Esophagus squamous epithelium (tissue), 5 donors: ENCODE measurements at places on chromosomes 6 and 20.

- DNase-seq = no peak
Measured at GRCh38 chr20:50026746-50027575, 44.2 kb downstream of the SNAI1 start.

DNA sequence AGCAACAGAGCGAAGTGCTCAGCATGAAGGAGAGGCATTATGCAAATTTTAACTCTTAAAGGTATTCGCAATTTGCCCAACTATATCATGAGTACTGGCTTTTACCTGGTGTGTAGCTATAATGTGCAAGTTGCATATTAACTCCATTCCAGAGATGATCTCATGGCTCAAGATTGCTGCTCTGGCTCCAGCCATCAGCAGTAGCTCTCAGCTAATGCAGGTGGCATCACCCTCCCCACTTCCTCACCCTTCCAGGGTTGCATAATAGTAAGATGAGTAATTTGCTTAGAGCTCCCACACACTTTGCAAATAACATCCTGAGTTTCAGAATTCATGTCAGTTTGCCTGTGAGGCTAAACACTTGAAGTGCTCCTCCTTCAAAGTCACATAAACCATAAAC, 15.9 kb upstream of the PCSK2 start:
- no peak for DNase-seq

GRCh38 chr6:163860287-163861081, 446.0 kb downstream of the QKI start:
- DNase-seq = no peak

DNA sequence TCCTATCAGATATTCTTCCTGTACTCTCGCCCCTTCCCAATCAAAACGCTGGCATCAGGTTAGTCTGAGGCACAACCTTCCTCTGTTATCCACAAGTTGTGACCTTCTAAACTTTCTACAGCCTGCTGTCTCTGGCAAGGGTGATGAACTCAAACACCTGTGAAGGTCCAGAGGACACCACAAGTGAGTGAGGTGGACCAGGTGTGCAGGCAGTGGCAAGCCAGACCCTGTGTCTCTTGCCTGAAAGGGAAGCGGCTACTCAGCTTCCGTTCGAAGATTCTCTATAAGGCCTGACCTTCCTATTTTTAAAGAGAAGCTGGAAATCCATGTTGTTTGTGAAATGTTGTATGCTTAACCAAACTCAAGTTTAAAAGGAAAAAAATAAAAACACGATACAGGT, 36.8 kb downstream of the GCM1 start:
- DNase-seq = no peak

DNA sequence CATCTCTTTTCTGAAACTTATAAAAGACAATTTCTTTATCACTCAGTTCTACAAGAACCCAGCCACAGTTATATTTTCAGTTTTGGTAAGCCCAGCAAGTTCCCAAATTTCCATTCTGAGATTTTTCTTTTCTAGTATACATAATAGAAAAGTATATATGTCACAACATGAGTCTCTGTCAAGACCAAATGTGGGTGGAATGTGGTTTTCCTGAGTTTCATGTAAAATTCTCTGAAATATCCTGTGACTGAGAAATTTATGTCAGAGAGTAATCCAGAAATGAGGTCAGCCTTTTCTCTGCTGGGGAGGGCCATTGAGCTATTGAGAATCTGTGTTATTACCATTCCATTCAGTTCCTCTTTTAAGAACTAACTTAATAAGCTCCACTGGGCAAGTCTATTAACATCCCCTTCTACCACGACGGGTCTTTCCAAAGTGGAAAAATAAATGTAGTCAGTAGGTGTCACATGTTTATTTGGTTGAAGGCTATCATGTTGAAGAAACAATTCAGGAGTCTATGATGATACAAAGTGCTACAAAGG, 100.7 kb upstream of the HMGN3 start:
- no peak for DNase-seq

DNA sequence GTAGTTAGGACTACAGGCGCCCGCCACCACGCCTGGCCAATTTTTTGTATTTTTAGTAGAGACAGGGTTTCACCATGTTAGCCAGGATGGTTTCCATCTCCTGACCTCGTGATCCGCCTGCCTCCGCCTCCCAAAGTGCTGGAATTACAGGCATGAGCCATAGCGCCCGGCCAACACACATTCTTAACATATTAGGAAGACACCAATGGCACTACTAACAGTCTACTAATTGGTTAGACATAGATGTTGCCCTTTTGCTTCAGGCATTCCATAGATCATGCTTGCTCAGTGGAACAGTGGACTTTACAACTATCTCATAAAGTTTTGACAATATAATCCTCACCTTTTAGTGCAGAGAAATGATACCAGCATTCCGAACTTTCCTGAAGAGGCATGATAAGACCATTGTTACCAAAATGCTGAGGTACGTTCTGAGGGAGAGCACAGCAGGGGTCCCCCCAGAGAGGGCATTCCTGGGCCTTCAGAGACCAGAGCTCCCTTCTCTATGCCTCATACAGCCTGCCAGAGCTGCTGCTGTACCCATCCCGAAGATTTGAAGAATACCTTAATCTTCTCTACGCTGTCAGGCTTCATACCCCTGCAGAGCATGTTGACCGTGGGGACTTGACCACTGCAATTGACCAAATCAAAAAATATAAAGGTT, 89.4 kb downstream of the ECT2L start:
- no peak for DNase-seq

DNA sequence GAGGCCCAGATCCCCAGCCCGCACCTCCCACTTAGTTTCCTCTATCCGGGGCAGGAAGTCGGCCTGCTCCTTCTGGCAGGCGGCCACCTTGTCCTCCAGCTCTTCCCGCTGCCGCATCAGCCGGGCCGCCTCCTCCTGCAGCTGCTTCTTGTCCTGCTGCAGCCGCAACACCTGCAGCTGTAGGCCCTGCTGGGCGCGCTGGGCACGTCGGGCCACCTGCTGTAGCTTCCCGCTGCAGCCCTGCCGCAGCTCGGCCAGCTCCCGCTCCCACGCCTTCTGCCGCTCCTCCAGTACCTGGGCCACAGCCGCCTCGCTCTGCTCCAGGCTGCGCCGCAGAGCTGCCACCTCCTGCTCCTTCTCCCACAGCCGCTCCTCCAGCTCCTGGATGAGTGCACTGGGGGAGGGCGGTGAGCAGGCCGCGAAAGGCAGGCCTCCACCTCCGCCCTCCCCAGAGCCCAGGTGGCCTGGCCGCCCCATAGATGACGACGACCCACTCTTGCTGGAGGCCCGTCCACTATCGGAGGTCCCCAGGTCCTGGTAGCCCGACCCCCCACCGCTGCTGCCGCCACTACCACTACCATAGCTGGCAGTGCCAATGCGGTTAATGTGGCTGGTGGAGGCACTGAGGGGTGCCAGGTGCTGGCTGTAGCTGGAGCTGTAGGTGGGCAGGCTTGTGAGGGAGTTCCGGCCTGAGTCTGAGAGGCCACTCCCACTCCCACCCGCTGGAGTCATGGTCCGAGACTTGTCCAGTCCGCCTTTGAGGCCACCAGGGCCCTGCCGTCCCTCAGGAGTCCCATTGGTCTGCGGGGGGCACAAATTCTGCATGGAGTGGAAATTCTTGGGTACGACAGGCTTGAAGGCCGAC, 6.0 kb upstream of the FASTKD5 start:
- no peak for DNase-seq

DNA sequence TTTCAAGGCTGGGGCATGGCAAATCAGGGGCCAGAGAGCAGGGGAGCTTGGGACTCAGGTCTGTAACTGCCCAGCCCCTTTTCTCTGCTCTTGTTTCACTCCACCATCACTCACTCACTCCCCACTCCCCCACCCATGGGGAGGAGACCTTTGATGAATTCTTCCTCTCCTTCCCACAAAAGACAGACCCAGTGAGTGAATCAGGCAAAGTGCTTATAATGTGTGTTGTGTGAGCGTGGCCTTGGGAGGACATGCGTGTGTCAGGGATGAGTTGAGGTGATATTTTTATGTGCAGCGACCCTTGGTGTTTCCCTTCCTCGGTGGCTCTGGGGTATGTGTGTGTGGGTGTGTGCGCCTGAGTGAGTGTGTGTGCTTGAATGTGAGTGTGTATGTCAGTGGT, 1.0 kb upstream of the CUL9 start:
- DNase-seq = no peak

DNA sequence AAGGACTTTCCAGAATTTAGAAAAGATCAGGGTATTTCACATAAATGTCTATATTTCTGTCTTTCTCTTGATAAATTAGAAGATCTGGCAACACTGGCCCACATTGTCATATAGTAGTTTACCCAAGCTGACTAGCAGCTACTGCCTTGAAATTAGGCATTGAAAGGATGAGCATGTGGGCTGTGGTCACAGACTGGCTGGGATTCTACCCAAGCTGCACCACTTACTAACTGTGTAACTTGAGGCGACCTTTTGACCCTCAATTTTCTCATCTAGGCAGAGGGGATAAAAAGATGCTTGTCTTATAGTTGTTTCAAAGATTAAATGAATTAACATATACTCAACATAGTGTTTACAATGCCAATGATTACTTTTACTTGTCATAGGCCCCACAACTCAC, 152.7 kb upstream of the BMP2 start:
- no peak for DNase-seq

GRCh38 chr6:336159-337114, 44.1 kb downstream of the DUSP22 start:
- no peak for DNase-seq

DNA sequence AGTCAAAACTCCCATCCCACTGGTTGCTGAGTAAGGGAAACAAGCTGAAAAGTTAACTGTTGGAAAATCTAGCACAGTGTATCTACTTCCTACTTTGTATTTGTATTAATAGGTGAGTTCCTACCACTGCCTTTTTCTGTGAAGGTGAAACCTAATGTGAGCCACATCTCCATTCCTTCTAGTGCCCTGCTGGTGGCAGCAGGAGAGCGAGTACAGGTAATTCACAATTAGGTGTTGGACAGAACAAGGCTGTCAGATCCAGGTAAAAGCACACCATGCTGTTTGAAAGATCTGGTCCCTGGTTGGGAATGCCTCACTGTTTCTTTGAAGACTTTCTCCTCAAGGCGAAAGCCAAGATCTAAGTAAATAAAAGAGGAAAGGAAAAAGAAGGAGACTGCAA, 528.4 kb downstream of the PKHD1 start:
- DNase-seq = no peak

GRCh38 chr6:31733734-31734133, 2.6 kb downstream of the CLIC1 start:
- DNase-seq = no peak

GRCh38 chr6:169498916-169499513, 202.8 kb downstream of the WDR27 start:
- no peak for DNase-seq

DNA sequence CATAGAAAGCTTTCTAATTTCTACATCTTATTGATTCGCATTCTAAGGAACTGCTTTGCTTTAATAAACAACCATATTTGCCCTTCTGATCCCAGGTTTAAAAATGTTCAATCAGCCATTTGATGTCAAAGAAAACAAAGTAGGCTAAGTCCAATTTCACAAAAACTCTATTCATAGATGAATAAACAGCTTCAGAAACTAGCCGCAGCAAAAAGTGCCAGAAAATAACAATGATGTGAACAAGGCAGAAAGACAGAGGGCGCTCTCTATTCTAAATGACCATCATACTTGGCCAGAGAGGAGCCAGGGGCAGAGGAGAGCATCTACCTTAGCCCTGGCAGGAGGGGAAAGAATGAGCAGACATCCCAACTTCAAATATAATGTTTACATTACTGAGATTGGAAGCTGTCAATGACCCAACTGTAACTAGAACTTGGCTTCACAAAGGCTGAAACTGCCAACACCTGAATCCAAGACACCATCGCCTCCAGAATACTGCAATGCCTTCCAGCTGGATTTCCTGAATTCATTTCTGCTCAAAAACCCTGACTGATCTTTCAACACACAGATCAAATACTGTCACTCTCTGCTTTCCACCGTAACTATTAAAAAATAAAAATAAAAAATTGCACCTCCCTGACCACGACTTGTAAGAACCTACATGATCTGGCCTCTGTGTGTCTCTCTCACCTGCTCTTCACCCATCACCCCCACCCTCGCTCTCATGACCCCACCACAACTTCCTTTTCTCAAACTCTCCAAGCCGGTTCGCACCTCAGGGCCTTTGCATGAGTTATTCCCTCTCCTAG, 9.5 kb downstream of the CNKSR3 start:
- DNase-seq = no peak

- DNase-seq = no peak
Measured at GRCh38 chr6:111199935-111200334, 112.6 kb downstream of the SLC16A10 start.

GRCh38 chr6:66126358-66126757, 419.3 kb upstream of the EYS start:
- DNase-seq = no peak

GRCh38 chr20:62494537-62494936, 18.7 kb upstream of the GATA5 start:
- DNase-seq = no peak

GRCh38 chr6:72376736-72377135, 245.1 kb upstream of the KCNQ5 start:
- no peak for DNase-seq

- no peak for DNase-seq
Measured at GRCh38 chr6:26338810-26339209, 26.2 kb upstream of the BTN3A2 start.

DNA sequence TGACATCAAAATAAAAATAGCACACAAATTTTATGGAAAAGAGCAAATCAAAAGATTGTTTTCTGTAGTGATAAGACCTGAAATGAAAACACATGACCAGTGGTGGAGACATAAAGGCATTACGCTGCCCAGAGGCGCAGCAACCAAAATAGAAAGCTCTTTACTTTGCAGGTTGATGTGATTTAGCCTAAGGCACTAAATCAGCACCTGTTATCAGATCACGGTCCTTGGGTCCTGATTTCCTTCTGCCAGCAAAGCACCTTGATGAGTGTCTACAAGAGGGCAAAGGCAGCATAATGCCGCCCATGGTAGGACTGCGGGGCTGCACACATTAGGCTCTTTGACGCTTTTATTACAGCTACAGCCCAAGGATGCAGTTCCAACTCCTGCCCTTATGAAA, 19.3 kb upstream of the RAMACL start:
- no peak for DNase-seq

DNA sequence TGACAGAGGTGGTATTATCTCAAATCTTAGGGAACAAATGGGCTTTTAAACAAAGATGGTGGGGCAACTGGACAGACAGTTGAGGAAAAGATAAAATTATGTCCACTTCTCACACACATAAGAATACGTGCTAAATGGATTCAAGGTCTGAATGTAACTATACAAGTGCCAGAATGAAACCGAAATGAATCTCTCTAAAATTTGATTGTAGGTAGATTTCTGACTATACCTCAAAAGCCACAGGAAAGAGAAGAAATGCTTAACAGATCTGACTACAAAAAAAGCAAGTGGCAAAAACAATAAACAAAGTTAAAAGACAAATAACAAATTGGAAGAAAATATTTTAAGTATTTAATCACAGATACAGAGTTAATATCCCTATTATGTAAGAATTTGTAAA, 182.7 kb upstream of the OLIG3 start:
- no peak for DNase-seq
